Prostate gland (tissue), 2 donors: ENCODE measurements at places on chromosomes 13 and 19.
A peak's percentile ranks its signal among the peaks of the same experiment; 100 is the strongest.

DNA sequence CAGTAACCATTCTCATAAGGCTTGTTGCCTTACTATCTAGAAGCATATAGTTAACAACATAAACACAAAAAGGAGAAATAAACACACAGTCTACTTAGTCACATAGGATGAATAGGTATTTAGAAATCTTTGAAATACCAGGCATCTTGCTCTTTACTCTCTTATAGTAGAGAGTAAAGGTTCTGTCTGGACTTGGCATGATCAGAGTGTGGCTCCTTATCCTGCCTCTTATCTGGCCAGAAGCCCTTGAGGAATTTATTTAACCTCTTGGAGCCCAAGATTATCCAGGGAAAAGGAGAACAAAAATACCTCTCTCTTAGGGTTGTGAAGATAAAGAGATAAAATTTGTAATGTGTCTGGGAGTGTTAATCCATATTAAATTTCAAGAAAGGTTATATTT lies 100.2 kb upstream of the MBNL2 start:
- DNase-seq = no peak

DNA sequence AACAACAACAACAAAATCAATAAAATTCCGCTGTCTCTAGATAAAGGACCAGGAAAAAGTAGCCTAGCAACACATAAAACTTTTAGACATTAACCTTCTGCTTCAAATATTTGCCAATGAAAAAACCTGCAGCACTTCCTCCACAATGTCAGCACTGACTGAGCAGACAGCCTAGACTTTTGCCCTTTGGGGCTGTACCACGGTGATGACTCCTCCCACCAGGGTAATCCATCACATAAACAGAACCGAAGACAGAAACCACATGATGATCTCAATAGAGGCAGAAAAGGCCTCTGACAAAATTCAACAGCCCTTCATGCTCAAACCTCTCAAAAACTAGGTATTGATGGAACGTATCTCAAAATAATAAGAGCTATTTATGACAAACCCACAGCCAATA lies 30.2 kb upstream of the TRPC4 start:
- no peak for DNase-seq

GRCh38 chr19:18992696-18993095 lies 40.6 kb downstream of the SUGP2 start:
- no peak for DNase-seq

DNA sequence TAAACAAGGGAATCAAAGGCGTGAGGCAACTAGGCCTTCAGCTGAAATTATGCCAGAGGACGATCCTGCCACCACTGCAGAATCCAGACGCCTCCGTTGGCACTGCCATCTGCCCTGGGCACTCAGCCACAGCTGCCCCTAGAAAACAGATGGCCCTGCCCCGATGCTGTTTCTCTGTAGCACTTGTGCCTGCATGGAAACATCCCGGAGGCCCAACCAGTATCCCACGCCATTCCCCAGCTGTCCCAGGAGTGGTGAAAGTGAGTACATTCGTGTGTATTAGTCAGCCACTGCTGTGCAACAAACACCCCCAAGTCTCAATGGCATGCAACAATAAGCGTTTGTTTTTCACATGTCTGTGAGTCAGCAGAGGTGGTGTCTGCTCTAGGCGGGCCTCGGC lies 8.9 kb upstream of the CRTC1 start:
- DNase-seq = no peak

DNA sequence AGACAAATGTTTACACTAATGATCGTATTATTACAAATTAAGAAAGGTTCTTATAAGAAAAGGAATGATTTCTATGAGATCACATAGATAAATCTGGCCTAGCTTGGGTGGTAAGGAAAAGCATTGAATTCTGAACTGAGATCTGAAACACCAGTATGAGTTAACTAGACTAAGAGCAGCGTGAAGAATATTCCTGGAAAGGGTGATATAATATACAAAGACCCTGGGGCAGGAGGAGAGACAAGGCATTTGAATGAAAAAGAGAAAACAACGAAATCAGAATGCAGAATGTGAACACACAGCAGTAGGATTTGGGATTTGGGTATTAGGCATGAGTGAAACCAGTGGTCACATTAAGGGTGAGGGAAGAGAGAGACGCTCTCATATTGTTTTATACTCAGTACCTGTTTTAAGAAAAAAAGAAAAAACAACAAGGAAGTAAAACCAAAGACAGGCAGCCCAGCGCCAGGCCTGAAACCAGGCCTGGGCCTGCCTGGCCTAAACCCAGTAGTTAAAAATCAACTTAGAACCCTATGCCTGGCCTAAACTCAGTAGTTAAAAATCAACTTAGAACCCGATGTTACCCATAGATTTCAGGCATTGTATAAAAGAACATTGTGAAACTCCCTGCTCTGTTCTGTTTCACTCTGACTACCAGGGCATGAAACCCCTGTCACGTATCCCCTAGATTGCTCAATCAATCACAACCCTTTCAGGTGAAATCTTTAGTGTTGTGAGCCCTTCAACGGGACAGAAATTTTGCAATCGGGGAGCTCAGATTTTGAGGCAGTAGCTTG lies 287.1 kb downstream of the ITGBL1 start:
- DNase-seq = no peak

GRCh38 chr13:29977476-29978120 lies 127.2 kb upstream of the UBL3 start:
- DNase-seq = no peak

GRCh38 chr13:76762721-76763120 lies 123.5 kb downstream of the KCTD12 start:
- DNase-seq = no peak

DNA sequence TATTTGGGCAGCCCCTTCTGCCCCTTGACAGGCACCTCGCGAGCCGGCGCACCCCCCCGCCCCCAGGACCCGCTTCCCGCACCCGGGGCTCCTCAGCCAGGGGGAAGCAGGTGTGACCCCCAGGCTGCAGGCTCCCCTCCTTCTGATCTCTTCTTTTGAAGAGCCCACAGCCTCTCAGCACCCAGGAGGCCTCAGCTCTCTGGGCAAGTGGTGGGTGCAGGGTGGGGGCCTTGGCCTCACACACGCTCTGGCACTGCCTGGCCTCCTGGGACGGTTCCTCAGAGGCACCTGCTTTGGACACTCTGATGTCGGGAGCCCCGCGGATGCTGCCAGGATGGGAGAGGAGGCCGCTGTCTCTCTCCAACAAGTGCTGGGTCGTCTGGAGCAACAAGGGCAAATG lies 1.5 kb upstream of the C13orf46 start:
- DNase-seq = no peak

DNA sequence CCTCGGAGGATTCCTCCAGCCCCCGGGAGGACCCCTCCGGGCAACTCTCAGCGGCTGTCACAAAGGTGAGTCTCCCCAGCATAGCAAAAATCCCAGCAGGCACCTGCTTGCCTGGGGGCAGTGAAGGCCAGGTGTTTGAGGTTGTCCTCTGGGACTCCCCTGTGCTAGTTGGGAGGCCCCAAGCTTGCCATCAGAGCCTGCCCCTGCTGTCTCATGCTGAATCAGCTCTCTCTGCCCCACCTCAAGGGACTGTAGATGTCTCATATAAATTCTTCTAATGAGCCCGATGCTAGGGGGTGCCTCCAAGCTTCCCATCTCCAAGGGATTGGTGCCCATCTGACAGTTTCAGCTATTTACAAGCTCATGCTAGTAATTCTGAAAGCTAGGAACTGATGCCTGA lies 53.6 kb downstream of the NWD1 start:
- DNase-seq = no peak

GRCh38 chr19:53812335-53812734 lies 11.8 kb downstream of the NLRP12 start:
- no peak for DNase-seq

DNA sequence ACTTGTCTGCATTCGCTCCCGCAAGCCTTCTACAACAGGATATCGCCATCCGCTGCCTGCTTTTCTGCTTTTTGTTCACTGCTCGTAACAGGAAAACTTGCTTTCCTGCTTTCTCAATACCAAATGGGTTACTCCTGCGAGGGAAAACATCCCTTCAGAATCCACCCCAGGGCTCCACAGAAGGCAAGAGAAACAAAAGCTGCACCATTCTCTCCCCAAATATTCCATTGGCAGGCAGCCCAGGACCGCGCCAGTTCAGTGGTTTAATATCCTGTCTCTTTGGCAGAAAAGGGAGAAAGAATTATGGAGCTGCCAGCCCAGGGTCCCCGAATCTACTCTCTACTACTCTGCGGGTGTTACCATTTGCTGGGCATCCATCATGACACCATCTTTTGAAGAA lies 84.7 kb upstream of the DOCK9 start:
- peak; percentile 38 for DNase-seq

GRCh38 chr19:47414469-47414868 lies 4.9 kb downstream of the MEIS3 start:
- no peak for DNase-seq

DNA sequence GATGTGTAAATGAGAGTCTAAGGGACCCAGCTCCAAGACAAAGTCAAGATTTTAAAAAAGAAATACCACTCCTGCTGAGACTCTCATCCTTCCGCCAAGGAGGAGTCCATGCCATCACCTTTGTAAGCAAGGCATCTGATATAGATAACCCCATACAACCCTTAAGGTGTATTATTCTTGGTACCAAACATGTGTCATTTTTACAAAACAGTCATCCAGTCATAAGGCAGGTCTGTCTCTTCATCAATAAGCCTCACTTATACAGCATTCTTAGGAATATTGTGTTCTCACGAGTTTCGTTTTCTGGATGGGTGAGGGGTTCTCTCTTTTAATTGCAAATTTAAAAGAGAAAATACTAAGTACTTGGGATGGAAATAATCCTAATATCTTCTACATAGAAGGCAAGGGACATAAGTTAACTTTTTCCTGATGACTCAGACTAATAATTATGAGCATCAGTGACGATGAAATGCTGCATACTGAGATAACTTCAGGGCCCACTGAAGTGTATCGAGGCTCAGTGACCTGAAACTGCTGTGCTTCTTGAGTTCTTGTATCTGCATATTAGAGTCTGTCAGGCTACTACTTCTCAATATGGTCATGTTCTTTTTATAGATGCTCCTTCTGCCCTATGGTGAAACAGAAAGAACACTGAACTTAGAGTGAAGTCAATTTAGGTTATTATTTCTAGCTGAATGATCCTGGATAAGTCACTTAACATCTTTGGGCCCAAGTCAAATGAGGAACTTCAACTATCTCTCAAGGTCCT lies 166.6 kb downstream of the KLF12 start:
- DNase-seq = no peak

DNA sequence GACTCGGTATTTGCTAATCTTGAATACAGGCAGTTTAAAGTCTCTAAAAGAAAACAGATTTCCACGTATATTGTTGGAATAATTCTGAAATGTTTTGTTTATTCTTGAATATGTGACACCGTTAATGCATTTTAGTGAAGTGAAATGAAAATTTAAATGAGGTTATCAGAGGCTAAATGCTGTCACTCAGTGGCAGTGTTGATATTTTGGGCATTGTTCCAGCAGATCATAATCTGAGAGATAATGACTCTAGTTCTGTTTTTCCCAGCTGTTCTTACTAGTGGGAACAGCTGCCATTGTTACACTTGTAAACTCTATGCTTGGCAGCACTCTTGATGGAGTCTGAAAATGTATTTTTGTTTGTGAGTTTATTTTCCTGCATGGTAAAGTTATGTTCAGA lies 365.6 kb upstream of the SLC10A2 start:
- DNase-seq = no peak

- DNase-seq = no peak
These were observed 69.8 kb downstream of the SIAH3 start for GRCh38 chr13:45781553-45782326.

DNA sequence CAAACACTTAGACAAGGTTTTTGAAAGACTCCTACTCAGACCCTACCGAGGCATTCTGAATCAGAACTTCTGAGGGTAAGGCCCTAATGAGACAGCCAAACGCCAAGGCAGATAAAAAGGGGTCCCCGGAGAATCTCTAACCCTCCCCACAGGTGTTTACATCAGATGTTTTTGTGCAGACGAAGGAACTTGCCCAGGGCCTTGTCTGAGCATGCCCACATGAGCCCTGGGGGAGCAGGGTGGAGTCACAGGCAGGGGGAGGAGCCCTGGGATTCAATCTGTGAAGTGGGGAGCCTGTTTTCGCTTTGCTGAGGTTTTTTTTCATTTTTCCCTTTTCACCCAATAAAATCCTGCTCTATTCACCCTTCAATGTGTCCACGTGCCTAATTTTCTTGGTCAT lies 61.6 kb upstream of the MED4 start:
- DNase-seq = no peak

DNA sequence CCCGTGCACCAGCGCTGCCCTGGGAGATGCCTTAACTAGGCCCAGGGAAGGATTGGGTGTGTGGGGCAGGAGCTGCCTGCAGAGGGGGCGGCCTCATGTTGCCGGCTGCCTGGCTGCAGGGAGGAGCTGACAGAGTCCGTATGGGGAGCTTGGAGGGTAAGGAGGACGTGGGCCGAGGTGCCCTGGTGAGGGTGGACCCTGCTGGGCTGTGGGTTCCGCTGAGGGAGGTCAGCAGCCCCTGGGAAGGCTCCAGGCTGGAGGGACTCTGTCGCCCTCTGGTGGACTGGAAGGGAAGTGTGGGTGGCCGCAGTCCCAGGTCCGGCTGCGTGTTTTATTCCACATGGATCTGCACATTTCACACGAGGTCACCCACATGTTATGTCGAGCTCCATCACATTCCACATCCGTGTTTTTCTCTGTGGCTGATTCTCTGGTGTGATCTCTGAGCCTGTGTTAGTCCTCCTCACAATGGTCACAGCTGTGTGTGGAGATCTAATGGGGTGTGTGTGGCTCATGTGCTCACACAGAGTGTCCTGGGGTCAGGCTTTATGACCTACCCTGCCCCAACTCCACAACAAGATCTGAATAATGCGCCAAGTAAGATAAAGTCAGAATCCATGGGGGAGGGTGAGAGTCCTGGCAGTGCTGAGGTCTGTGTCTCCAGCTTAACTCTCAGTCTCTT lies 1.8 kb upstream of the CEACAM8 start:
- peak; percentile 7 for DNase-seq

- no peak for DNase-seq
These were observed 866.7 kb upstream of the SPRY2 start for GRCh38 chr13:81207636-81208035.

- no peak for DNase-seq
These were observed 37.7 kb downstream of the GPR42 start for GRCh38 chr19:35408284-35409171.

- no peak for DNase-seq
These were observed 4.6 kb downstream of the CEACAM16 start for GRCh38 chr19:44703336-44704078.
